ENCODE measurements at places on chromosomes 7 and 10.

- no peak for DNase-seq
Measured at GRCh38 chr7:30652698-30653641, 29.3 kb downstream of the CRHR2 start.

- DNase-seq, result no peak
Measured at GRCh38 chr7:91045606-91046005, 218.6 kb upstream of the FZD1 start.

DNA sequence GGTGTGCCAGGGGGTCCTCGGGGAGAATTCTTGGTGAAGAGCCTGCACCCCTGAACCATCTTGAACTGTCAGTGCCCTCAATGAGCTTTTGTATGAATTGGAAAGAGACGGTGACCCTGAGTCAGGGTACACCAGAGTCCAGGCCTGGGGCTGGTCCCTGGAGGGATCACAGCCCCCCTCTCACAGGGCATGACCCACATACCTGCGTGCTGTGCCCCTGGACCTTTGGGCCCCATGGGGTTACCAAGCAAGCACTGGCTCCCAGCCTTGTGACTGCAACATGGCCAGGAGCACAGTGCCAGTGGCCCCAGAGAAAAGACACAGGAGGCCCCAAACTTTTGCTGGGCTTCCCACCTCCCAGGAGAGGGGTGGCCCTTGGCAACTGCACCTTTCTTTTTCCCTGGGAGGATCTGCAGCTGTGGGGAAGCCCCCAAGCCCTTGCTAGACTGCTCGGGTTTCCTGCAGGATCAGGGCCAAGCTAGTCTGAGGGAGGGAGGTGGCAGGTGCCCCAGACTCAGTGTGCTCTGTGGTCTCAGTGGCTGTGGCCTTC, 153.5 kb downstream of the ZNF248 start:
- no peak for DNase-seq

- DNase-seq, result no peak
Measured at GRCh38 chr7:95899919-95900513, 127.7 kb downstream of the DYNC1I1 start.

DNA sequence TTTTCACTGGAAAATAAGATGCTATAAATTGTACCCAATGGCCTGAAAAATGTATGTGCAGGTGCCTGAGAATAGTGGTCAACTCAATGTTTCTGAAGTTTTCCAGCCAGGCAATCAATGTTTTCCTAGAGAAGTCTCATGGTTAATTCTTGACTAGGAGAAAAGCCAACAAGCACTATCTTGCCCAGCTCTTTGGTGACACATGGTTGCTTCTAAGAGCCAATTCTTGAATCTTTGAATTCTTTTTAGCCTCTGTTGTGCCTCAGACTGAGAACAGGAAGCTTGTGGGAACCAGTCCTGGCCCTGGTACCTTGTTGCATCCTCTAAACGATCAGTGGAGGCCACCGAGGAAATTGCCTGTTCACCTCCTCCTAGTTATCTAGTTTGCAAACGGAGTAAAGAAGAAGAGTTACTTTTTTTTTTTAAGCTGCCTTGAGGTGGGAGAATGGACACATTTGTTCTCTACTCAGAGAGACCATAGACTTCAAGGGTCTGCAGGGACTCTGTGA, 144.0 kb upstream of the MKLN1 start:
- peak; percentile 16 for DNase-seq
